ENCODE measurements at places on chromosomes 16 and 17.
A peak's percentile ranks its signal among the peaks of the same experiment; 100 is the strongest.

GRCh38 chr16:57372372-57373116 is at the start of gene CX3CL1:
TSS of gene CX3CL1 (plus strand) at chr16:57372490. CDS start at chr16:57372569, 79 bp downstream.
- DNase-seq: peak; percentile 79

- no peak for DNase-seq
Observed at GRCh38 chr17:12302711-12303110, 282.0 kb downstream of the MAP2K4 start.

DNA sequence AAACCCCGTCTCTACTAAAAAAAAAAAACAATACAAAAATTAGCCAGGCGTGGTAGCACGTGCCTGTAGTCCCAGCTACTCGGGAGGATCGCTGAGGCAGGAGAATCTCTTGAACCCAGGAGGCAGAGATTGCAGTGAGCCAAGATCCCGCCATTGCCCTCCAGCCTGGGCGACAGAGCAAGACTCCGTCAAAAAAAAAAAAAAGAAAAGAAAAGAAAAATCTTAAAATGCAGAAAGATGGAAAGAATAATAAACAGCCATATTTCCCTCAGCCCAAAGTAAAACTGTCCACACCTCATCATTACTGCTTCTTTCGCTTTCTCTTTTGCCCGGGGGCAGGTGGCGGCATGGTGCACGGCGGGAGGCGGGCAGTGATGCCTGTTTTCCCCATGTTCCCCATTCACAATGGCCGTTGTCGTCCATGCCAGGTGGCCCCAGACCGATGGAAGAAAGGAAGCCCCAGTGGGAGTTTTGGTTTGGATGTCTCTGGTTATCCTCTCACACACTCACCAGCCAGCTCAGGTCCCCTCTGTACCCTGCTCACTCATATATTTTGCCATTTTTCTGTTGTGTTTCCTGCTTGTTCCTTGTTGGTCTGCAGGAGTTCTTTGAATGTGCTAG is 37.0 kb upstream of the PEMT start:
- DNase-seq: no peak

DNA sequence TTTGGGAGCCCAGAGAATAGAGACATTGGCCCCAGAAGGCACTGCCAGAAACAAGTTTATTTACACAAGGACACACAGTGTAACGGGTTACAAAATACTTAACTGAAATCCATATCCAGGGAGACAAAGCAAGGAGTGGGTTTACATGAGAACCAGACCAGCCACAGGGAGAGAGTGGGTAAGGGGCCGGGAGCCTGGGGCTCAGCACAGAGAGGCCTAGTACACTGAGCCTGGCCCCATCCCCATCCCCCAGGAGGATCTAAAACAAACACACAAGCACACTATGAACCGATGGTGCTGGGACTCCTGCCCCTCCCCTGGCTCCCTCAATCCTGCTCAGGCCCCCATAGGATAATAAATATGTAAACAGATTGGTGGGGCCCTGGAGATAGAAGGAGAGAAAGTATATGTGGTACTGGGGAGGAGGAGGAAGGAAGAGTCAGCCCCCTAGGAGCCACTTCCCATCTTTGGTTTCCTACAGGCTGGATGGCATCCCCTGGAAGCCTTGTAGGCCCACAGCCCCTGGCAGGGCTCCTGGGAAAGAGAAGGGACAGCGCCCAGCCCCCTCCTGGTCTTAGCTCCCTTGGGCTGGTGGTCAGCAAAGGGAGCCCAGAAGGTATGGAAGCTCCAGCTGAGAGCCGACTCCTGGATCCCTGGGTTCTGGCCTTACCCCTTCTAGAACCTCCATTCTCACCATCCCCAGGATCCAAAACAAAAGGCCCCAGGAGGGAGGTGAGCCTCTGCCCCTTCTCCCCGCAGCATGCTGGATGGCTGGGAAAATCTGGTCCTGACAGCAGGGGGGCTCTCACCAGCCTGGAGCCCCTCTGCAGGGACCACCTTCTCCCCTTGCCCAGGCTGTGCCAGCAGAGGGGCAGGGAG is 6.4 kb downstream of the G6PC3 start:
- DNase-seq: no peak

DNA sequence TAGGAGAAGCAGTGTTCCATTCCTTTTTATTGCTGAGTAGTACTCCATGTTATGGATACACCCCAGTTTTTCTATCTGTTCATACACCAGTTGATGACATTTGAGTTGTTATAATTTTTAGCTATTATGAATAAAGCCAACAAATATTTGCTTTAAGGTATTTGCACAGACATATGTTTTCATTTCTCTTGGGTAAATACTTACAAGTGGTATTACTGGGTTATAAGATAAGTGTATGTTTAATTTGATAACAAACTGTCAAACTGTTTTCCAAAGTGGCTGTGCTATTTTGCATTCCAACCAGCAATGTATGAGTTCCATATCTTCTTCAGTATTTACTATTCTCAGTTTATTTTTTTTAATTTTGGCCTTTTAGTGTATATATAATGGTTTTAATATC is 27.7 kb upstream of the GFOD2 start:
- no peak for DNase-seq

DNA sequence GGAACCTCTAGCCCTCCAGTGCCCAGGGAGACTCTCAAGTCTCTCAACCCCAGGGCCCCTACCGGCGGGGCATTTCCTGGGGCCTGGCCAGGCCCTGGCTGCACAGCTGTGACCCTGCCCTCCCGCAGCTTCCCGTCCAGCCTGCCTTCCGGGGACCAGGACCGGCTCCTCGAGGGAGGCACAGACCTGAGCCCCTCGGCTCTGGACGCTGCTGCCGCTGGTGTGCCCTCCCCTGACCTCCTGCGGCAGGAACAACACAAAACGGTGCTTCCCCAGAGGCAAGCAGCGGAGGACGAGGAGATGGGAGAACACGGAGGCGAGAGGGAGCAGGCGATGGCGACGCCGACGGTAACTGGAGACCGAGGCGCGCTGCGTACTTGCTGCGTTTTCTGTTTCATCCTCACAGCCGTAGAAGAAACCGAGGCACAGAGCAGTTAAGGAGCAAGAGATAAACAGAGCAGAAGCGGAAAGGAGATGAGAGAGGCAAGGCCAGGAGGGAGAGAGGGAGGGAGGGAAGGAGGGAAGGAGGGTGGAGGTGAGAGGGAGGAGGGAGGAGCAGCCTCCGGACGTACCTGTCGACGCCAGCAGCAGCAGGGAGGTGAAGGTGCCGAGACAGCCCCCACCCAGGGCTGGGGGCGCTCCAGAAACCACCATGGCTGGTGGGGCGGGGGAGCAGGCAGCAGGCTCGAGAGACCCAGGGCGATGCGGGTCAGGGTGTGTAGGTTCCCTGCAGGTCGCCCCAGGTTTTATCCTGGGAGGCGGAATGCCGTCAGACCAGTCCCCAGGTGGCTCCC is at the start of gene PRSS22:
TSS of gene PRSS22 (minus strand) at position 720 of the 794 bp plus-strand sequence. CDS start at position 654, 66 bp downstream.
- peak; percentile 62 for DNase-seq

DNA sequence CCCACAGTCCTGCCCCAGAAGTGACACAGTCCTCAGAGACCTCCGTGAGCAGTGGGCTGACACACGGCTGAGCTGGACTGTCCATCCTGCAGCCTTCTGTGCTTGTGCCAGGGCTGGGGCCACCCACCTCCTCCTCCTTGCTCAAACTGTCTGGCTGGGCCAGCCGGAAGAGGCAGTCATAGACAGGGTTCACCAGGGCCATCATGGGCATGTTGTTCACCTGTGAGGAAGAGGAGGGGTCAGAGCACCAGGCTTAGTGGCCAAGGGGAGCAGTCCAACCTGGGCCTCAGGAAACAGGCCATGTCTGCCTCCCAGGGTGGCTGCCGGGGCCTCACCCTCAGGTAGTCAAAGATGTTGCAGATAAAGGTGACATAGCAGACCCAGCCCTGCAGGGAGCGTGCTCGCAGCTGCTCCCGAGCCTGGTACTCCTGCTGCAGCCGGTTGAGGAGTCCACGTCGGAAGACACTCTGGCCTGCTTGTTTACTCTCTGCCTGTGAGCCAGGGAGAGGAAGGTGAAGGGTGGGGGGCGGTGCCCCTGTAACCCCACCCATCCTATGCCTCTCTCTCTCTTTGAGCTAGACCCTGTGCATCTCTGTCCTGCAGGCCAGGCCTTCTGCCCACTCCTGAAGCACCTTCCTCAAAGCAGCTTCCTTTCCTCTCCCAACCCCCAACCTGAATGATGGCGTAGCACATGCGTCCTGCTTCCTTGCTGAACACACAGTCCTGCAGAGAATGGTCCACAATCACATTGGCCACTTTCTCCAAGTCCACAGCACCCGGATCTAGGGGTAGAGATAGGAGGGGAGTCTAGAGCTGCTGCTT is 3.4 kb downstream of the MIF4GD start:
- DNase-seq: no peak

DNA sequence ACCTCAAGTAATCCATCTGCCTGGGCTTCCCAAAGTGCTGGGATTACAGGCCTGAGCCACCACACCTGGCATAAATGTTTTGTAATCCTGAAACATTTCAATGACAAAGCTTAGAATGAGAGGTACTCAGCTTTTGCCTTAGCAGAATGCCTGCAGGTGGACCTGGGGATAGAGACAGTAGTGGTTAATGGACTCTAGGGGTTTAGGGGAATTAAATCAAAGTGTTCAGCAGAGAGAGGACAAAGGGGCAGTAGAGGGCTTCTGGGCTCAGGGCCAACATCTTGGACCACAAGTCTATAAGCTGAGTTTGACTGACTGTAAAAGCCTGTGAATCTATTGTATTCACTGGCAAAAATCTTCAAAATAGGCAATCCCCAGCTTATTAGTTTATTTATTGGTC is 36.0 kb upstream of the MED13 start:
- DNase-seq: no peak

DNA sequence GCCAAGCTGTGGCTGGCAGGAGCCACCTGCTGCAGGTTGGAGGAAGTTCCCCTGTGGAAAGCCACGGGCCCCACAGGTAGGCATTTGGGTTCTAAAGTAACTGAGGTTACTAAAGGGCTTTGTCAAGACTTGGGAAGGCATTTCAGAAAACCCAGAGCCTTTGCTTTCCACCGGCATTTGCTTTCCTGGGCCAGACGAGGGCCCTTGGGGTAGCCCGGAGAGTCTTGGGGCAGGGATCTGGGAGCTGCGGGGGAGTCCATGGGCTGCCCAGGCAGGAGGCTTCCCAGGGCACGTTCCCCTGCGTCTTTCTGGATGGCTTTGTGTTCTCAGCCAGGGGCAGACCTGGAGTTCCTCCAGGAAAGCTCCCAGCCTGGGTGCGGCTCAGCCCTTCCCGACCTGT is 43.5 kb downstream of the JPH3 start:
- no peak for DNase-seq

GRCh38 chr17:80795090-80795580 is 196.5 kb upstream of the CHMP6 start:
- DNase-seq: no peak

DNA sequence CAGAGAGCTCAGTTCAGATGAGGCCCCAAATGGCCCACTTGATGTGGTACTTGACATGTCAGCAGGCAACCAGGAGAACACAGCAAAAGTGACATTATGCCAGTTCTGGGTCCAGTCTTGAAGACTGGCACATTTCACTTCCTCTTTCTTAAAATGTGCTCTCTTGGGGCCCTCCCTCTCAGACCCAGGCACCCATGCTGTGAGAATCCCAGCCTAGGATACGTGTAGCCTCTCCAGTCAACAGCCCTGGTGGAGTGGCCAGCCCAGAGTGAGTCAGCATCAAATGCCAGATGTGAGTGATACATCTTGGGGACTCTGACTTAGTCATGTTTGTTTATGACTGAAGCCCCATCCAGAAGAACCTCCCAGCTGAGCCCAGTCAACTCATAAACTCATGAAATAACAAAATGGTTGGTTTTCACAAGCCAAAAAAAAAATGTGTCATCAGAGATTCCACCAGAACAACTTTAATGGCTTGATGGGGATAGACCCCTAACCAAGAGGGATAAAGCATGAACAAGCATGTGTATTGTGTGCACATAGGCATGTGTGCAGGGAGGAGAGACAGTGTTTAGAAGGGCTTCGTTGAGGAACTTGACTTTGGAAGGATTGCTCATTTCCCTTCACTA is 82.5 kb upstream of the TNRC6C start:
- no peak for DNase-seq

GRCh38 chr17:44487170-44487569 is 16.0 kb downstream of the GPATCH8 start:
- no peak for DNase-seq

DNA sequence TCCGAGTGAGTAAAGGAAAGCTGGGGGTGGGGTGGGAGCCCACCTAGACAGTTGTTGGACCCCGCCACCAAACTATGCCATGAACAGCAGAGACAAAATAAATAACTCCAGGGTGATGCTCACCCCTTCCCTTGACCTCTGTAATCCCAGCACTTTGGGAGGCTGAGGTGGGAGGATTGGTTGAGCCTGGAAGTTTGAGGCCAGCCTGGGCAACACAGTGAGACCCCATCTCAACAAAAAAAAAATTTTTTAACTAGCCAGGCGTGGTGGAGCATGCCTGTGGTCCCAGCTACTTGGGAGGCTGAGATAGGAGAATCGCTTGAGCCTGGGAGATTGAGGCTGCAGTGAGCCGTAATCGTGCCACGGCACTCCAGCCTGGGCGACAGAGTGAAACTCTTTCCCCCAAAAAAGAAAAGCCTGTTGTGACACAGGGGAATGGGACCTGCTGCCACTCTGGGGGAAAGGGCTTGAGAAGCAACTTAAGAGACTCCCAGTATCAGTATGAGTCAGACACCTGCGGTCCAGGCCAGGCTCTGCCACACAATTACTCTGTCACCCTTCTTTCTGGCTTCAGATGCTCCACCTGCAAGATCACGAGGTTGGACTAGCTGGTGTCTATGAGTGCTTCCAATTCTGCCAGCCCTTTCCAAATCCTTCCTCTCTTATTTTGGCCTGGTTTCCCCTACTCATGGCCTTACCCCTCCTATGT is 5.0 kb downstream of the SGCA start:
- DNase-seq: no peak

GRCh38 chr17:76986365-76986764 is 118.2 kb downstream of the MGAT5B start:
- peak; percentile 65 for DNase-seq

- peak; percentile 86 for DNase-seq
Observed at GRCh38 chr17:37273409-37274051, 102.3 kb upstream of the C17orf78 start.

GRCh38 chr16:24346734-24347133 is 90.6 kb downstream of the CACNG3 start:
- no peak for DNase-seq

GRCh38 chr16:13543850-13544249 is 376.1 kb upstream of the ERCC4 start:
- no peak for DNase-seq

DNA sequence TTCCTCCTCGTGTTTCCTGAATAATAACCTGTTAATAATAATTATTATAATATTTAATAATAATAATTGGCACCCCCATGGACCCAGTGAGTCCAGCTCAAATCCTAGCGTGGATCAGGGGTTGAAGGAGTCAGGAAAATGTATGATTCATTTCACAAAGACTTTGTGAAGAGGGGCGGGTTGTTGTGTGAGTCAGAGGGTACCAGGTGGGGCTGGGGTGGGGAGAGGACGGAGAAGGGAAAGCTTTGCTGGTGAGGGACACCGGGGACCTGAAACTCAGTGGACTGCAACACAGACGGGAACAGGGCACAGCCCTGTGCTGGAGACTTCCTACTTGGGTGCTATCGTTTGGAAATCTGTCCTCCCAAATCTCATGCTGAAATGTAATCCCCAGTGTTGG is 3.1 kb upstream of the ADORA2B start:
- DNase-seq: no peak

- no peak for DNase-seq
Observed at GRCh38 chr17:28370035-28370743, at the start of gene VTN. TSS of gene VTN (minus strand) at chr17:28370307. CDS start at chr17:28370203, 104 bp downstream.

Data from right lung (tissue), 10 donors.